ENCODE measurements at places on chromosomes 7 and 10.
A peak's percentile ranks its signal among the peaks of the same experiment; 100 is the strongest.

GRCh38 chr7:70154521-70155180 lies 556.4 kb downstream of the AUTS2 start:
- no peaks in the 10 kb centered on the region for H3K4me1 ChIP-seq
- H3K4me3 ChIP-seq: no peak overlapping the region
- H3K27ac ChIP-seq: no peak overlapping the region
- no peak for DNase-seq
- no peaks in the 10 kb centered on the region for H3K36me3 ChIP-seq

DNA sequence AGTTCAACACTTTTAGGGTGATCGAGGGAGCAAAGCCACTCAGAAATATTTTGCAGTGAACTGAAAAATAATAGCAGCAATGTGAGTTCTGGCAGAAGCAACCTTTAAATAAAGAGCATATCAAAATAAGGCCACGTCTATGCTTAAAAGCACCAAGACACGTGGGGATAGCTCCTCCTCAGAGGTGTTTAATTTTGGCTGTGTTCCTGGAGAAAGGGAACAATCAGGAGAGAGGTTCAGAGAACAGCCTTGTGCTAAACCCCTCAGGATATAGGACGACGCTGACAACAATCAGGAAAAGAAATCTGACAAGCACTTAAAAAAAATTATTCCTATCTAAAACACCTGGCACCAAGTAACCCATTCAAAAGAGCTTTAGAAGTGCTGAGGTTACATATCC lies 471.9 kb upstream of the CELF2 start:
- no peaks in the 10 kb centered on the region for H3K4me1 ChIP-seq
- no peaks in the 10 kb centered on the region for H3K36me3 ChIP-seq
- H3K27me3 ChIP-seq: no peaks in the 10 kb centered on the region

DNA sequence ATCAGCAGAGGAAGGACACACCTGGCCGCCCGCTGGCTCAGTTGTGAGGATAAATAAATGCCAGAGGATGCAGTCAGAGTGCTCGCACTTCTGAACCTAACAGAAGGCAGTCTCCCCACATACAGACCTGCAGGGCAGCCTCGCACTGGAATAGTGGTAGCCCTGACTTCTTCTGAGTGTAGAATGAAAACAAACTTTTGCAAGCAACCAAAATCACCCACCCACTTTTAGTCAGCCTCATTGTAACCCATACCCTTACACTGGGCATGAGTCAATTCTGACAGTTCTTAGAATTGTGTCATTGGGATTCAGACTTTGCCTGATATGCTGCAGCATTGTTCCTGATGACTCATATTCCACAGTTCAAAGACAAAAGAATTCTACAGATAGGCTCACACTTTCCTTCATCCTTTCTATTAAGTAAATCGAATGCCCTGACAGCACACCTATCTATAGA lies 167.0 kb upstream of the CDK1 start:
- no peaks in the 10 kb centered on the region for H3K4me1 ChIP-seq
- H3K27ac ChIP-seq: no peak overlapping the region
- no peak overlapping the region for H3K4me3 ChIP-seq
- H3K27me3 ChIP-seq: peaks cover 2% of the 10 kb centered on the region
- DNase-seq: peak; percentile 71

GRCh38 chr7:76316984-76317781 lies 14.7 kb downstream of the HSPB1 start:
- DNase-seq: no peak
- no peaks in the 10 kb centered on the region for H3K27me3 ChIP-seq
- H3K4me3 ChIP-seq: peak overlapping the region; percentile 44
- H3K27ac ChIP-seq: peak overlapping the region; percentile 81

- DNase-seq: peak; percentile 61
- H3K36me3 ChIP-seq: no peaks in the 10 kb centered on the region
- no peaks in the 10 kb centered on the region for H3K27me3 ChIP-seq
- H3K4me1 ChIP-seq: peaks cover 4% of the 10 kb centered on the region
- H3K4me3 ChIP-seq: no peak overlapping the region
Observed at GRCh38 chr7:131225619-131226513, 101.8 kb upstream of the MKLN1 start.
